Uterus (tissue), 4 donors: ENCODE measurements at places on chromosomes 12 and 14. TPM values are rescaled to one million over a fixed set of nuclear protein-coding genes. Genes with fewer than 3 reads are reported as not detected.

DNA sequence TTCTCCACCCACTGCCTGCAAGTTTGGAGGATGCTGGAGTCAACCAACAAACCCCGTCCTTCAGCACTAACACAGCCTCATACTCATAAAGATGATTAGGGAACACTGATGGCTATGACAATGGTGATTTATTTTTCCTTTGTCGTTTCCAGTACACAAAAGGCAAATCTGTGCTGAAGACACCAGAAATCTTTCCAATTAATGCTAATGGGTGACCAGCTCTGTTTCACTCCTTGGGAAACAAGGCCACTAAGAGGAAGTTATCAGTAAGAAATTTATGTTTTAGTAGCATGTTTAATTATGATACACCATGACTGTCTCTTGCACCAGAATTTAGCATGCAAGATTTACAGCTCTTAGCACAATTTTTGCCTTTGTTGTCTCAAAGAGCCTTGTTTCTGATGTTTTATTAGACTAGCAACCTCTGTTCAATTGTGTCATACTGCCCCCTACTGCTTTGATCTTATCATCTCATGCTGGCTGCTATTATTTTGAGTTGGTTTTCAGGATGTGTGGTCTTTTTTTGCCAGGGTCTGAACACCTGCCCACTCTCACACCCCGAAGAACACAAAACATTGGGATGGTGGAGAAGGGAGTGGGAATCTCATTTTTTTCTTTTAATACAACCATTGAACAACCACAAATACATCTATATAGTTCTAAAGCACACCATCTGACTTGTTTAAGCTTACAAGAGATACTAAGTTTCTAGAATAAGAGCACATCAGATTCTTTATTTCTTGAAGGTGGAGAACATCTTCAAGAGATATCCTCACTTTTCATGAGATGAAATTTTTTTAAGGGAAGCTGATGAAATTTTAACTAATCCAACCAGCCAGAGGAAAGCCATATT, 160.9 kb downstream of the SPTSSA start:
- DNase-seq: no peak

Gene CMA1
- not detected for total RNA-seq

GRCh38 chr12:26429070-26429691, 233.8 kb downstream of the SSPN start:
- DNase-seq: no peak

- DNase-seq: peak; percentile 87
These were observed 25.0 kb downstream of the HIP1R start for GRCh38 chr12:122860040-122860853.

DNA sequence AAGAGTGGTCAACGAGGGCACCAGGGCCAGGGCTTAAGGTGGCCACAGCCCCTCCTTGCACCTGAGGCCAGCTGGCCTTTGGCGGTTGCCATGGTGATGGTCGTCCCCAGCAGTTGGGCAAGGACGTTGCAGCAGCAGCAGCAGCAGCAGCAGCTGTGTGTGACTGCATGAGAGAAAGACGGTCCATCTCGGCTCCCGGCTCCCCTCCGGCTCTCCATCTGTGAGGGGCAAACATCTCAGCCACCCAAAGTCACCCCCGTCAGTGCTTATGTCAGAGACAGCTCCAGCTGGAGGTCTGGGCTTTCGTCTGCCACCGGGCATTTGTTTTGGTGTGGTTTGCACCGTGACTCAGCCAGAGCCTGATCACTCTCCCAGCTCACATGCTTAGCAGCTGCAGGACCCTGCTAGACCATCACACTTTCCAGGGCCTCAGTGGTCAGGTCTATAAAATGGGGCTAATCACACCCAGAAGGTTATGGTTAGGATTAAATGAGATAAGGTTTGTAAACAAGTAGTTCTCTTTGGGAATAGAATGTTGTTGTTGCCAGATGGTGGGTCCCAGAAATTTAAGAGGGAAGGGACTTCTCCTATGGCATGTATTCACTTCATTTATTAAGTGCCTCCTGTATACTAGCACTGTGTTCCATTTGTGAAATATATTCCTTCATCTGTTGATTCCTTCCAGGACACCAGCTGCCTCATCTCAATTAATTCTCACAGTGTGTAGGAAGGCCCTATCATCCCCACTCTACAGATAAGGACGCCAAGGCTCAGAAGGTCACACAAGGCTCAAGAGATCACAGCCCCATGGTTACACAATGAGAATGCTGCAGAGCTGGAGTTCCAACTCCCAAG, 212.6 kb upstream of the LHX5 start:
- no peak for DNase-seq

GRCh38 chr12:19035536-19035935, 94.0 kb upstream of the PLEKHA5 start:
- DNase-seq: no peak

DNA sequence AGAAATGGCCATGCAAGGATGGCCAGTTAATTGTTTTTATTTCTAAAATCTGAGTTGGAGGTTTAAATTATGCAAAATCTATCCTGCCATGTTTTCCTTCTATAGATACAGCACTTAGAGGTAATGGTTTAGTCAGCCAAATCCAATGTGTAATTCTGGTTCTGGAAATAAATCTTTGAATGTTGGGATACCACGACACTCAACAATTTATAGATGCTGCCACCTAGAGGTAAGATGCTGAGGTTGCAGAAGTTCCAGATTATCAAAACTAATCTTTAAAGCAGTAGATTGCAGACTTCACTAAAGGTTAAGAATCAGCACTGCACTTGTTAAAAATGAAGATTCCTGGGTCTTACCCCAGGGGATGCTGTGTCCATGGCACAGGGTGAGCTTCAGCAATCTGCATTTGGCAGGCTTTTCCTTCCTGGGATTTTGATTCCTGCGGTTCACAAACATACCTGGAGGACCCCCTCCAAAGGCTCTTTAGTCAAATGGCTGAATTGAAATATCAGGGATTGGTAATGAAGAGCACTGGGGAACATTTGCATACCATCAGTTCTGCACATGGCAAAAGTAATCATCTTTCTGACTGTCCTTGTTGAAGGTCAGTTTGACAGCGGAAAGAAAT, 53.4 kb upstream of the ANO4 start:
- DNase-seq: no peak

- DNase-seq: no peak
These were observed 139.9 kb downstream of the GRIP1 start for GRCh38 chr12:66538970-66539369.

DNA sequence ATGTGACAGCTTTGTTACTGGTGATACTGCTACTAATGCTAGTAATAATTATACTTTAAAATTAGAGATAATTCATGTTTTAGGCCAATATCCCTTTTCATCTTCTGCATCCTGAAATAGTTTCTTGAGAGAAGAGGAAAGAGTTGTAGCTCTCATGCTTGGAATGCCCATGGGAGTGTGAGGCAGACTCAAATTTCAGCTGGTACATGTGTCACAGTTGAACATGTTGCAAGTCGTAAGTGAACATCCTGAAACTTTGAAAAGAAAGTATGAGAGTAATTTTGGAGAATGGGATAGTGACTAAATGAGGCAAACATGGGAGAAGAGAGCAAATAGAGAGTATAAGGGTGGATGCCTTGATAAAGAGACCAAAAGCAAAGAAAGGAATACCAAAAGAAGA, 168.0 kb downstream of the TMTC3 start:
- DNase-seq: no peak

Gene NANOG
- total RNA-seq: not detected

DNA sequence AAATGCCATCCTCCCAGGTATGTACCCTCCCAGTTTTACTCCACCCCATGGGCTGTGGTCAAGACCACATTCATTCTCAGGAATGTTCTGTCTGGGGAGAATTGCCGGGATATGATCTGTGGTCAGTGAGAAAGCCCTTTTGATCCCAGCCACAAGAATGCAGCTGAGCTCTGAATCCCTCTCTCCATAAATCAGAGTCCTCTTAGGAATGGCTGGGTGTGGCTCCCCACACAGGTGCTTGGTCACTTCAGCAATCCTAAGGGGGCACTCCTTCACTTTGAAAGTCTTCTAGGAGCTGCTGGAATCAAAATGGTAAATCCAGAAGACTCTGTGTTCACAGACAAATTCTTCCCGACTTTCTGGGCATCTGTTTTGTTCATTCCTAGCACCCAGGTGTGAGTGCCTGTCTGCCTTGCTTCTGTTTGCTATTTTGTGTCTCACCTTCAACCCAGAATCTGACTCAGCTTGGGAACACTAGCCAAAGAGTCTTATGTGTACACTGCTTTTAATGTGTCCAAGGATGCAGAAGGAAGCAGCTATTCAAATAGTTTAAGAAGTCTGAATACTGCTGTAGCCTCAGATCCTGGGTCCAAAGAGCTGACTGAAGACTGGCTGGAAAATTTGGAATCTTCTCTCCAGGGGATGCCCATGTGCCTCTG, 144.6 kb upstream of the CDKN3 start:
- no peak for DNase-seq

DNA sequence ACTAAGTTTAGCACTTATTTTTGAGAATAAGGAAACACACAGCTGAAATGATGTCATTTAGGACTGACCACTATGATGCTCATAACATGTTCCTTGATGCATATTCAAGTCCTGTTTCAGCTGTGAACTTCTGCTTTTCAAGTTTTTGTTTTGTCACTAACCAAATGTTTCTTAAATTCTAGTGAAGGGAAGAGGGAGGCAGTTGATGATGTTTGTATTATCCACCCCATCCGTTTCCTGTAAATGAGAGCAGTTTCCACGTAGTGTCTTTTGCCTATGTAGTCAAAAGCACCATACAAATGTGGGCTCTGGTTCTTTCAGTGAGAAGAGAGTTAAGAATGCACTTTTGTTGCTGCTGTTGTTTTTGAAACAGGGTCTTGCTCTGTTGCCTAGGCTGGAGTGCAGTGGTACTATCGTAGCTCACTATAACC, 491.8 kb downstream of the PCNX1 start:
- no peak for DNase-seq

DNA sequence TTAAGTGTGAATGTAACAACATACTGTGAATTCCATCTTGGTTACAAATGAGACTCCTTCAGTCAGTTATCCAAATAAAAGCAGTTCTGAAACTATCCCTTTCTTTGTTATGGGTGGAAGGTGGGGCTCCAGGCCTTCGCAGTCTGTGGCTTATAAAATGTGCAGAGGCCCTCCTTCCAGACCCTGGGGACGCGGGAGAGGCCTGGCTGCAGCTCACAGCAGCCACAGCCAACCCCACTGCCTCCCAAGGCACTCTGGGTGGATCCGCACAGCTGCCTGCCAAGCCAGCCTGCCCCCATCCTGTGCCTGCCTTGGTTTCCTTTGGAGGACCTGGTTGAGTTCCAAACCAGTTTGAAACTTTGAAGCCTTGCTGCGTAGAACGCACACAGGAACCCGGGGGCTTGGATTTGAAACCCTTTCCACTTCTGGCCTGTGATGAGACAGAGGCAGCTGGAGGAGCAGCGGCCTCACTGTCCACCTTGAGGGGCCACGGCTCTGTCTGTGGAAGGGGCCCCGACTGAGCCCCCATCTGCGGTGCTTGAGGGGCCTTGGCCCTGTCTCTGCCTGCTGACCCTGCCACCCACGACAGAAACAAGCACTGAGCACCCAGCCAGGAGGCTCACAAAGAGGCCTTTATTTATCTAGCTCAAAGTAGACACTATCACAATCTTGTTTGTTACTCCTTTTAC, 30.4 kb downstream of the CCNK start:
- no peak for DNase-seq

GRCh38 chr14:66910311-66910840, 278.9 kb upstream of the GARIN2 start:
- DNase-seq: no peak

GRCh38 chr12:26153421-26154154, 28.8 kb upstream of the BHLHE41 start:
- DNase-seq: peak; percentile 45

Gene LRRC43
- total RNA-seq: not detected

Gene FSCB
- total RNA-seq: not detected

DNA sequence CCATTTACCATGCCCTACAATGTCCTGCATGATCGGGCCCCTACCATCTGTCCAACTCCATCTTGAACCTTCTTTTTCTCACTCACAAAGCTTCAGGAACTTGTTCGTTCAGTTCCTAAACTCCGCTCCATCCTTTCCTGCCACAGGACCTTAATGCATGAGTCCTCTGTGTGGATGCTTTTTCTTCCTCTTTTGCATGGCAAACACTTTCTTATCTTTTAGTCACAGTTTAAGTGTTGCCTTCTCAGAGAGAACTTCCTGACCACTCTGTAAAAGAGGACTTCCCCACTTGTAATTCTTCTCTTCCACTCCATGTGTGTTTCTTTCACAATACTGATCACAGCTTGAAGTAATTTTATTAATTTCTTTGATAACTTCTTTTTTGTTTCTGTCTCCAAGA, 54.4 kb upstream of the ETV6 start:
- no peak for DNase-seq

GRCh38 chr14:72863216-72864006, 30.5 kb downstream of the DPF3 start:
- no peak for DNase-seq

- no peak for DNase-seq
These were observed 32.8 kb downstream of the SH2B3 start for GRCh38 chr12:111438481-111438880.

Gene APOF
- not detected for total RNA-seq

Gene SERPINA4
- total RNA-seq: not detected

Gene NGB
- total RNA-seq: not detected

Gene AKAP6
- total RNA-seq: 34.4 TPM

- peak; percentile 92 for DNase-seq
These were observed 733 bp upstream of the P3H3 start for GRCh38 chr12:6827437-6827911.

GRCh38 chr12:57237596-57237931, 8.1 kb downstream of the SHMT2 start:
- no peak for DNase-seq

- DNase-seq: no peak
These were observed 1013.6 kb downstream of the FLRT2 start for GRCh38 chr14:86543521-86543920.

Gene CORO1C
- 129 TPM for total RNA-seq

- DNase-seq: no peak
These were observed 139.4 kb upstream of the FRMD6 start for GRCh38 chr14:51512316-51512715.

GRCh38 chr14:94062344-94062940, 18.6 kb downstream of the DDX24 start:
- DNase-seq: no peak

- no peak for DNase-seq
These were observed 354.3 kb downstream of the CEP128 start for GRCh38 chr14:80587096-80587724.

DNA sequence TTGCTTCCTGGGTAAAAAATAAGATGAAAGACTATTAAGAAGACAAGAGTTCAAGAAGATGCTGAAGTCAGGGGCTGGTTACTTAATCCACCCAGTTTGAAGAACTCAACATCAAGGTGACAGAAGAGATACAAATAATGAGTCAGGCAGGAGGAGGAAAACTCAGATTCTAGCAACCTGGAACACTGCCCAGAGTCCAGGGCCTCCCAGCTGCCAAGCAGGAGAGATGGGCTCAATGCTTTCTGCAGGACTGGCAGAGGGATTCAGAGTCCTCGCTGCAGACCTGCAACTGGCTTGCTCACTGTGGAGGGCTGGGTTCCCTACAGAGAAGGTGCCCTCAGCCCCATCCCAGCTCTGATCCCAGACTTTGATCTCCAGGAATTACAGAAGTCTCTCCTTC, 28.6 kb upstream of the CEBPE start:
- DNase-seq: peak; percentile 89

GRCh38 chr12:124322271-124322998, 27.5 kb downstream of the RFLNA start:
- no peak for DNase-seq

Gene LRP1-AS
- not detected for total RNA-seq

Gene SERPINA9
- not detected for total RNA-seq

- no peak for DNase-seq
These were observed 268.5 kb downstream of the PAWR start for GRCh38 chr12:79422060-79422812.

Gene TGM1
- total RNA-seq: not detected

GRCh38 chr12:124737040-124737419, 126.6 kb downstream of the SCARB1 start:
- DNase-seq: no peak
